ENCODE measurements at places on chromosomes 2 and 18. TPM values are rescaled to one million over a fixed set of nuclear protein-coding genes. Genes with fewer than 3 reads are reported as not detected.

Gene ANKRD29
- polyA plus RNA-seq, result 0.03 TPM

- DNase-seq, result no peak
Measured at GRCh38 chr2:211479536-211480150, 923.2 kb downstream of the CPS1 start.

DNA sequence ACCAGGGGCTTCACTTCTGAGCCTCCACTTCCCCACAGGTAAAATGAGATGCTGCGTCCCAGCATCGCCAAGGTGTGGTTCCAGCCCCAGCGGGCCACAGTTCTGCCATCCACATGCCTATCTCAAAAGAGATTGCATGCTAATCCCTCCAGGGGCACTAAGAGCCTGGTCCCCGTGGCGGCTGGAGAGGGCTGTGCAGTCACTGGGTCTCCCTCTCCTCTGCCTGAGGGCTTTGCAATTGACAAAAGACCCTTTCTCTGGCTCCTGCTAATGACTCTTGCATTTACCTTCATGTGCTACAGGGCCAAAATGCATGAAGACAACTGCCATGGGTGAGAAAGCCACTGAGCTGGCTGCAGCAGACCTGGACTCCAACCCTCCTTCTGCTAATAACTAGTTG, 18.5 kb downstream of the ZBTB7C start:
- no peak for DNase-seq

DNA sequence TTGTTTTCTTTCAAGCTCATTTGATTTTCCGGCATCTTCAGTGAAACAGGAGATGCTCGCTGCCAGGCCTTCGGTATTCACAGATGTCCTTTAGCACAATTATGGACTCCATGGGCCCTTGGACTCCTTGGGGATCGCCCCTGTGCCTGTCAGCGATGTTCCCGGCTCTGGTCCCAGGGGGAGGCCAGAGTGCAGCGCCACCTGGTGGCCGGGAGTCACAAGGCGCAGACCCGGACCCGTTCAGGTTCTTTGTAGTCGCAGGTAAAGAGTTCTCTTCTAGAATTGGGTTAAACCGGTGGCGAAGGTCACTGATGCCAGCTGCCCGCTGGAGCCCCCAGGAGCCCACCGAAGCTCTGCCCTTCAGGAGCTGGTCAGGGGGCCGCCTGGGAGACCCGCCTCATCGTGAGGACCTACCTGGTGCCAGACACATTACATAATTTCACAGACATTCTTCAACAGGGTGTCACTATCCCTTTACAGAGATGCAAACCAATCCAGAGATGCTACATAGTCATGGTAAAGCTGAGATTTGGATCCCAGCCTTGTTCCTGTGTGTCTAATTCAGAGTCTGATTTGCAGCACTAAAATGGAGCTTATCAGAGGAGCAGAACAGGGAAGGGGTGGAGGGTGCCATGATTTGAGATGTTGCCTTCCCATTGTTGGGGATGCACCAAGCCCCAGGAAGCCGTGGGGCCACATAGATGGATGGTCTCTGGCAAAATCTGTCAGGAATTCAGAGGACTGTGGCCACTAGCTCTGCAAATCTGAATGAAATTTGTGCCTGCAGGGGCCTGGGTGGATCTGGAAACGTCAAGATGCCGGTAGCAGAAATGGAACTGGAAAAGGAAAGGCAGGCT, 6.0 kb upstream of the INPP5D start:
- DNase-seq, result peak; percentile 34
